ENCODE measurements at places on chromosomes 3 and 15.

GRCh38 chr15:67762610-67763368, 62.5 kb upstream of the SKOR1 start:
- DNase-seq: peak; percentile 65

GRCh38 chr3:17979911-17980310, 237.5 kb upstream of the TBC1D5 start:
- DNase-seq: no peak

- no peak for DNase-seq
Observed at GRCh38 chr3:23795096-23795495, 10.7 kb upstream of the UBE2E1 start.

GRCh38 chr15:38477637-38478036, 23.7 kb downstream of the FAM98B start:
- DNase-seq: no peak

- no peak for DNase-seq
Observed at GRCh38 chr15:36742696-36743095, 163.3 kb downstream of the CDIN1 start.

DNA sequence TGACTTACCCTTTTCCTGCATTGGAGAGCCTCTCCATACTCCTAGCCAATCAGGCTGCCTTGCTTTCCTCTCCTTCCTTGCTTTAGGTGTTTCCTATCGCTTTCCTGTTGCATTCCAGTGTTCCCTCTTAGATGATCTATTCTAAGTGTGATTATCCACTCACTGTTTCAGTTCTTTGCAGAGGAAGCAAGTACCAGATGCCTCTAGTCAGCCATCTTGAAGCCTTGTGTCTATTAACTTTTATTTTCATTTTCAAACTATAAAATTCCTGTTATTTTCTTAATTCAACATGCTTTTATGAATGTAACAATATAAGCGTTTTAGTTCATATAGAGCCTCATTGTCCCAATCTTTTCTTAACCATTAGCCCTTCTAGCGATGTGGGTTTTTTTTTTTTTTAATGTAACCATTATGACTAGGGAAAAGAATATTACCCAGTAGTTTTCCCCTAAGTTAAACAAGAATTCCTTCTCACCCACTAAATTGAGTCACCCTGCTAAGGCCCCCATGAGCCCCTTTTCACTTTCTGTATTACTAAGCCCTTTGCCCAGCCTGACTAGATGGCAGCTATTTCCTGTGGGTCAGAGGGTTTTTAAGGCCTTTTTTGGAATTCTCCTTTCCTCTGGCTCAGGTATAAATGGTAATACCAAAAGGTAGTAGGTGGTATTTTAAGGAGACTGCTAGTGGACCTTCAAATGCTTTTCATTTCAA, 229.4 kb upstream of the CTNNB1 start:
- DNase-seq: no peak

DNA sequence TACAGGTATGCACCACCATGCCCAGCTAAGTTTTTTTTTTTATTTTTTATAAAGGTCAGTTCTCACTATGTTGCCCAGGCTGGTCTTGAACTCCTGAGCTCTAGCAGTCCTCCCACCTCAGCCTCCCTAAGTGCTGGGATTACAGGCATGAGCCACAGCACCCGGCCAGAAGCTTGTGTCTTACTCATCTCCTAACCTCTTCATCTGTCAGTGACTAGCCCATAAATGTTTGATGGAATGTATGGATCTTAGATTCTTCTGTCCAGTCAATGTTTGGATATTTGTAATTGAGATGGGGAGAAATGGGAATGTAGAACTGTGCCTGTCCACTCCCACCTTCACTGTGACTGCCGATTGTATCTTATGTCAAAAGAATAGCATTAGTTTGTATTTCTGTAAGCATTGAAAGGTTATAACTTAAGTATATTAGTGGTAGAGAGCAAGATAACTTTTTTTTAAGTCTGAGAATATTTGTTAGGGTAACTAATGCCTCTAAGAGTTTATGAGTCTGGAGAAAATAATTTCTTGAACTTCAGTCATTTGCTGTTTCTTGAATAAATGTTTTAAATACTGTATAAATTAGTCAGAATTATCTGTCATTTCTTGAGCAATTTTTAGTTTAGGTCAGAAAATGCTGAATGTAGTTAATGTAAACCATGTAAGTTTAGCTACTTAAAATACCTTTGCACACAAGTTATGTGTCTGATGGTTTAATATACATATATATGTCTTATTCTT, 215.3 kb upstream of the CGNL1 start:
- DNase-seq: no peak

GRCh38 chr3:100335434-100335833, 877 bp downstream of the NIT2 start:
- no peak for DNase-seq

DNA sequence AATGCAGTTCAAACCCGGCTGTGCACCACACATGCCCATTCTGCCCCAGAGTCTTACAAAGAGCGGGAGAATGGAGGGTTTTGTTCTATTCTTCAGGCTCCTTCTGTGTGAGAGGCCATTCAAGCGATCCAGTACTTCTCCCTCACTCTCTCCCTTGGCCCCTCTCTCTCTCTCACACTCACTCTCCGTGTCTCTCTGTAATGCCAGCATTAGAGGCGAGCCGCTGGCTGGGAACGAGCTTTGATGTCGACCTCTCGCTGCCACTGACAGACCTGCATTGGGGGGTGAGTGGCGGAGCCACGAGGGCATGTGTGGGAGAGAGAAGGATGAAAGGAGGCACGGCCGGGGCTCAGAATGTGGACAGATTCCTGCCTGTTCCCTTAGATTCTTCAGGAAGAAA, 231.7 kb upstream of the ARRDC4 start:
- no peak for DNase-seq

GRCh38 chr15:101004500-101004899, 85.3 kb downstream of the LRRK1 start:
- no peak for DNase-seq

- no peak for DNase-seq
Observed at GRCh38 chr3:124282751-124283651, 291.1 kb upstream of the ROPN1 start.

GRCh38 chr15:78988361-78988911, 43.6 kb upstream of the CTSH start:
- DNase-seq: peak; percentile 35

DNA sequence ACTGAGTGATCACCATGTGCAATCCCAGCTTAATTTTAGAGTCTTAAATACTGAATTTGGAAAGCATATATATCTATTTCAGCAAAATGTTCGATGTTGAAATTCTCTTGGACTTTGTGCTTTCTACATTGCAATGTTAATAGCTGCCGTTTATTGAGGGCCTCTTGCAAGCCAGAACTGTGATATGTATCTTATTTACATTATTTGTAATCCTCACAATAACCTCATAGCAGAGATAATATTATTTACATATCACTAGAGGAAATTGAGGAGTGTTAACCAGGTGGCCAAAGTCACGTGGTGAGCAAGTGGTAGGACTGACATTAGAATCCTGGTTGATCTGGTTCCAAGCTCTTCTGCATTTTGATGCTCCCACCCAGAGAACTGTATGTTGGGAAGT, 254.1 kb downstream of the SLC9A9 start:
- no peak for DNase-seq

GRCh38 chr3:152857082-152857481, 22.2 kb downstream of the P2RY1 start:
- no peak for DNase-seq

DNA sequence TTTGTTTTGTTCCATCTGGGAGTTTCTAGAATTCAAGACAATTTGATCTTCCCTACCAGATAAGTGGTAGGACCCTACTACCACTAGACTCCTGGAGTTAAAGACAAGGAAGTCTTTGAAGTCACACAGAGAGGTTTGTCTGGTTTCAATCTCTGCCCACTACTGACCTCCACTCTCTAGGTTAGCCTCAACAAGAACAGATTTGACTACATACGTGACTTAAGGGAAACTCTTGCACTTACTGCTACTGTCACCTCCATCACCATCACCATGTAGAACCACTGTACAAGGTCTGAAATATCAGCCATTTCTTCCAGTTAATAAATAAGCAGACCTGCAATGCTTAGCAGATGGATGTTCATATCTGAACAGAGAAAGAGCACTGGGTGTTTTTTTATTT, 148.3 kb upstream of the ARHGEF26 start:
- DNase-seq: no peak

GRCh38 chr3:156594219-156594683, 39.3 kb upstream of the SSR3 start:
- no peak for DNase-seq

DNA sequence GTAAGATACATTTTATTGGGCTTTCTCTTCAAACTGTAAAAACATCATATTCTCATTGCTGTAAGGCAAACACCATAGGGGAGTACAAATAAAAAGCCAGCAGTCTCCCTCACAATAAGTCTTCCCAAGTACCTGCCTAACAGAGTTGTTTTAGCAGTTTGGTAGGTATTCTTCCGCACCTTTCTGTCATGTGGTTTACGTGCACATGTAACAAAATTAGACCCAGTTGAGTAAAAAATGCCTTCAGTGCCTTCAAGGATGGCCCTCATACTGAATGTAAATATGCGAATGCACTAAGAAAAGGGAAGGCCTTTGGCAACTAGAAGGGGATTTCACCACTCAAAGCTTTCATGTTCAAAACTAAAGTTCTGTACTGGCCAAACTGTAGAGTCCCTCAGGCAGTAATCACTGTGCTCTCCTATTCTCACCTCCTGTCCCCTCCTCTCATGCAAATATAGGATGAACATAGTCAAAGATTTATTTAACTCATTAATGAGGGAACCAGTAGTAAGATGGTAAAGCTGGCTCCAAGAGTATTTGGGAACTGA, 26.4 kb downstream of the USP3 start:
- no peak for DNase-seq

DNA sequence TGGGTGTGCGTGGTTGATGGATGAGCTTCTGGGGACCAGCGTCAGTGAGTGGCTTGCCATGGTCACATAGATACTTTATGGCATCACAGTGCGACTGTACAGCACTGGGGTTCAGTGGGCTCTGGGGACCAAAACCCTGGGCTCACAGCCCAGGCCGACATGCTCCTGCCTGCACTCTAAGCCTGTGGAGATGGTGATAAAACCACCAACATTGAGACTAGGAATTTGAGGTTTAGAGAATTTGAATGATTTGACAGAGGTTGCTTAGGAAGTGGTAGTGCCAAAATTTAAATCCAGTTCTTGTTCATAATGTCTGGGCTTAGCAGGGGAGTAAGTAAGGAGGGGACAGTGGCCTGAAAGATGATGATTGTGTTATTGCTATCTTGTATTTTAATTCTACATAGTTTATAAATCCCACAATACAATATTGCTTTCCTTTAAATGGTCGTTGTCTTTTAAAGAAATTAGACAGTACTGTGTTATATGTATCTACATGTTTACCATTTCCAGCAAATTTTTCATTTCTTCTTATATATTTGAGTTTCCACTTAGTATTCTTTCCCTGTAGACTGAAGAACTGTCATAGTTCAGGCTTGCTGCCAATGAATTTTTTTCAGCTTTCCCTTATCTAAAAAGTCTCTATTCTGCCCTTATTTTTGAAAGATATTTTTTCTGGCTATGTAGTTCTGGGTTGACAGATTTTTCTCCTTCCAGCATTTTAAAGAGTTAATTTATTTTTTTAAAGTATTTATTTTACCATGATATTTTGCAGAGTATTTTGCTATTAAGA, 235.4 kb upstream of the RGMA start:
- no peak for DNase-seq

DNA sequence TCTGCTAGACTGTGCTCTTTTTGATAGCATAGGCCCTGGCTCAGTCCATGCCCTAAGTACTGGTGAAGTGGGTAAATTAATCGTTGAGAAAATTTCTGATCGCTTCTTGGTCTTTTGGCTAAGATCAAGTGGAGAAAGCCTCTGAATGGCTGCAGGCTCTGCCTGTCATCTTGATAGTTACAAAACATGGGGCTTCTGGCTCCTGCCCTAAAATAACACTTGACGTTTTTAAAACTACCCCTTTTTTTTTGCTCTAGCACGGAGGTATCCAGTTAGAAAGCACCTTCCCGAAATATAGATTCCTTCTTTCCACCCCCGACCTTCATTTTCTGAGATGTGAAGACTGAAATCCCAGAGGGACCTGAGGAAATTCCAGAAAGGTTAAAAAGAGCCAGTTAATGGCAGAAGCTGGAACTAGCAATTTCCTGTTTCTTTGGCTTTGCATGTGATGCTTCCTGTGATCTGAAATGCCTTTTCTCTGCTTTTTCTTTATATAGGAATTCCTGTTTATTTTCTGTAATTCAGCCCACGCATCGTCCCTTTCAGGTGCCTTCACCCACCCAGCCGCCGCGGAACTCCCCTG, 799 bp upstream of the C2CD4B start:
- DNase-seq: no peak
